ENCODE measurements at places on chromosomes 12 and 14.

GRCh38 chr12:47302111-47302671 is 222.4 kb upstream of the AMIGO2 start:
- no peak for DNase-seq

DNA sequence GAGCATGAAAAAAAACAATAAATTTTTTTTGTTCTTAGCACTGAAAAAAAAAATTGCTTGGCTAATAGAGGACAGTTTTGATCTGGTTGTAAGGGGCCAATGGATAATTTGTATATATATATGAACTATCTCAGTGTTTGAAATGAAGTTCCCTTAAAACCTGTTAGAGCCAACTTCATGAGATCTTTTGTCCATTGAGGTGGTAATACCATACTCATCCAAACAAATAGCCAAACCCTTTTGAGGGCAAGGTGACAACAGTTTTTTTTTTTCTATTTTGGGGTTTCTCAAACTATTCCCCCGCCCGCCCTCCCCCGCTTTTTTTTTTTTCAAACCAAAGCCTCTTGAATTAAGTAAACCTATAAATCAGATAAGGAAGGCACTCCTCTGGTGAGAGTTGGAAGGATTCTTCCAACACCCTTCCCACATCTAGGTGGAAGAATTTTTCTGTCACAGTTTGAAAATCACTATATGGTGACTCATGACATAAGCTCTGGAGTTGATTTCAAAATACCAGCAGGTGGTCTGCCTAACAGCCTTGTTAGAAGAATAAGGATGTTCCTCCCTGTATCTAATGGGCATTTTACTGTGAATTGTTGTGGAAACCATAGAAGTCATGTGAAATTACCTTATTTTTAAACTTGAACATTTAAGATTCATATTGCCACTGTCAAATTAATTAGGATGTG is 10.2 kb downstream of the ARHGAP5 start:
- DNase-seq = no peak

DNA sequence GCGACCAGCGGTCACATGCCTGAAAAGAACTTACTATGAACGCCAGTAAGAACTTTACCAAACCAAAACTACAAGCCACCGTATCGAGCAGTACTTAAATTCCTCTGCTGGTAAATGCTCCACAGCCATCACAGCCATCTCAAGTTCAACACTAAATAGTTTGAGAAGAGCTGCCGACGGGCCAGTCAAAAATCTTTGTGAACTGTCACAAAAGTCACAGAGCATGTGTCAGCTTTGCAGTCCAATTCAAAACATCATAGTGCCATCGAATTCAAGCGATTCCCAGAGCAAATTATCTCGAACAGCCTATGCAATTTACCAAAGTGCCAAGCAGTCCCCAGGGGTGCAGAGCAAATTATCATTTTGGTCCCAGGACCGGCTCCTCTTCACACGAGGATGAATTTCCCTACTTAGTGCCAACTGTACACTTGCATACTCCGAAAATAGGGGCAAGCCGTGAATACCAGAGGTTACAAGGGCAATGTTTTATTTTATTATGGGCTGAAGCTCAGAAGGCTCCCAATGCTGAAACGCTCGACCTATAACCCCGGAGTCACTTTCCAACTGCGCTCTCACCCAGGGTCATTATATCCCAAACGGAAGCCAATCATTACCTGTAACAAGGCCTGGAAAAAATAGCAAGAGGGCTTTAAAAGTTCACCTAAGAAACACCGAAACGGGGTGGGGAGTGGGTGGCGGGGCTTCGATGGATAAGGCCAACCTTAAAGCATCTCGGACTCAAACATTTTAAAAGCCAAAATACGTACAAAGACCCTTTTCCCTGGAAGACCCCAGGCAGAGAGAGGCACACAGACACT is 1.1 kb downstream of the LRP6 start:
- DNase-seq = no peak

DNA sequence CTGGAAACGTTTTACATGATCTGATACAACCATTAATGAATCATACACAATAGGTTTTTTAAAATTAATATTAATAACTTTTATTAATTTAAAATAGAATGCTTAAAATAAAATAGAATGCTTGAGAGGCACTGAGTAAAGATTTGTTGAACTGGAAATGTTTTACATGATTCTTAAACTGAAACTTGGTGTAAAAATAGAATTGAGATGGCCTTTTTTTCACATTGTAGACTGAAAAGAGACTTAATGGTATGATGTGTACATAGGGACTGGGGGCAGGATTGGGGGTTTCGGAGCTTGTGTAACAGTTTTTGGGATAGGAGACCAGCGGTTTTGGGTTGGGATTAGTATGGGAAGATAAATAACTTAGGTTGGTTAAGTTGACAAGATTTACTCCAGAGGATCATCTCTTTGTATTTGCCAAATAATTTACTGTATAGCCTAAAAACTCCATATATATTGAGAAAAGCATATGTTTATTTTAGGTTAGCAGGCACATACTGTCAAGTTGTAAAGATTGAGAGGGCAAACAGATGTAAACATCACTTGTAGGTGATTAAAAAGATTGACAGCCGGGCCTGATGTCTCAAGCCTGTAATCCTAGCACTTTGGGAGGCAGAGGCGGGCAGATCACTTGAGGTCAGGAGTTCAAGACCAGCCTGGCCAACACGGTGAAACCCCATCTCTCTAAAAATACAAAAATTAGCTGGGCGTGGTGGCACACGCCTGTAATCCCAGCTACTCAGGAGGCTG is 2.0 kb upstream of the ZNF410 start:
- no peak for DNase-seq

DNA sequence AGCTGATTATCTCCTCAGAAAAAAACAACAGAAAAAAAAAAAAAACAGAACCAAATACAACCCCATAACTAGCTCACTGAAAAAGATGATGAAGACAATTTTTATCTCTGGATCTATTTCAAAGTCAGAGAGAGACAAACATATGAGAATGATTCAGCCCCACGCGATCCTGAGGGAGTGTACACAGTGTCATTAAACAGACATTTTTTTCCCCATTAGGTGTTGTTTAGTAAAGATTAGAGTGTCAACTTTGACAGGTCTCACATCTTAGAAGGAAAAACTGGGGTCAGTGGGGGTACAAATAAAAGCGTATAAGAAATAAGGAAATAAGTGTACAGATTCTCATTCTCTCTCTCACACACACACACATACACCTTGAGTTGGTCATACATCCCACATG is 635.4 kb downstream of the NRXN3 start:
- DNase-seq = no peak

DNA sequence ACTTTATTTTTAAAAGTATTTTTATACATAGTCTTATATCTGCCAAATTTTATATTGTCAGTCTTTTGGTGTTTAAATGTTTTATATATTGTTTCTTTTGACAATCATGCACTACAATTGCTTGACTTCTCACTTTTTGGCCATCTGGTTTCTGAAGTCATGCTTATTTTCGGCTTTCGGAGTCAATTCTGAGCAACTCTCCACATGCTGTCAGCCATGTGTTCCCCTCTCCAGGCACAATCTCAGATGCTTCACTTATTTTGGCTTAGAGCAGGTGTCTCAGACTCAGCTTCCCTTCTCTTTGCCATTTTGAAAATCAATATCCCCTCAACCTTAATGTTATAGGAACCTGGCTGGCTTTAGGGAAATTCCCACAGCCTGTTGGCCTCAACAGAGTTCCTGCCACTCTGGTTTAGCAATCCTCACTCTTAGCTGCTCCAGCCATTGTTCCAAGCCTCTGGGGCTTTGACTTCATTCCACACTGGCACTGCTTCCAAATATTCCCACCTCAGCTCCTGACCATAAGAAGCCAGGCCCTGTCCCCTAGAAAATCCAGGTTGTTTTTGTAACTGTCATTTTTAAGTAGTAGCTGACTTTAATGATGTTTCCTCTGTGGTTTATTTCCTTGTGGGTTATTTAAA is 125.5 kb upstream of the FAR2 start:
- DNase-seq = no peak

DNA sequence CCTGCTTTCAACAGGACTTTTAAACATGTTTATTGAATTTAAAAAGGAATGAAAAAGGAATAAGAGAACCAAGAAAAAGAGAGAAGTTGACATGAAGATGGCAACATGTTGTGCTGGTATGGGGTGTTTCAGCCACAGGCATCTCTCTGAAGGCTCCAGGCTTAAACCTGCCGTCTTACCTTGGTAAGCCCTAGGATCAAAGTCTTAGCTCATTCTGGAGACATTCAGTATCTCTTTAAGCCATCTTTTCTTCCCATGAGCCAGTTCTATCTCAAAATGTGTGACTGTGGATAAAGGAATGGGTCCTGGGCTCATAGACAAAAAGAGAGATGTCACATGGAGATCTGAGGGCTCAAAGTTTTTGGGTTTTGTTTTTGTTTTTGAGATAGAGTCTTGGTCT is 1.6 kb upstream of the TFCP2 start:
- no peak for DNase-seq

DNA sequence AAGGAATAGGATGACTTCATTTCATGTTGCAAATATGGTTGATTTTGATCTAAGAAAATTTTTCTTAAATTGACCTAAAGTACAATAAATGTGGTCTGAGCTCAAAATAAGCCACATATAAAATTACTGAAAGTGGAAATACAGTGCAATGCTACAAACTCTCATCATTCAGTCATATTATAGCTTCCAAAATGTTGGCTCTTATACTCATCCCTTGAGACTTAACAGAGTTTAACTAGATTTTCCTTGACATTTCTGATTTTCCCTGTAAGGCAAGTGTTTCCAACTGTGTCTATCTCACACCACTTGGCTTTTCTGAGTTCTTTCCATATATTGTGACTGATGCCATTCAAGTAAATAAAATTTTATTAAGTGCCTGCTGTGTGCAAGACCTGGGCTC is 123.7 kb upstream of the NTF3 start:
- no peak for DNase-seq

DNA sequence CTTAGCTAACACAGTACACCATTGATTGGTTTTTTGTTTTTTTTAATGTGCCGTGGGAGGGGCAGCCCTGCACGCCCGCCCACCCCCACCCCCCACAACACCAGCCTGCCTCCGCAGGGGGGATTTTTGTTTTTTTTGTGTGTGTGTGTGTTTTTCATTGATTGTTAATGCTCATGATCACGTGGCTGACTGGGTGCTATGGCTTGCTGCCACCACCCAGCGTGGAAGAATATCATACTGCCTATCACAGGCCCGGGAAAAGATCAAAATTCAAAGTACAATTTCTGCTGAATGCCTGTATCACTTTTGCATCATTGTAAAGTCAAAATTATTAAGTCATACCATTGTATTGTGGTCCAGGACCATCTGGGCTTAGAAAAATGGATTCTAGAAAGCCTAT is 8.3 kb downstream of the RESF1 start:
- no peak for DNase-seq

- no peak for DNase-seq
Measured at GRCh38 chr14:63611078-63611477, 30.6 kb downstream of the WDR89 start.

DNA sequence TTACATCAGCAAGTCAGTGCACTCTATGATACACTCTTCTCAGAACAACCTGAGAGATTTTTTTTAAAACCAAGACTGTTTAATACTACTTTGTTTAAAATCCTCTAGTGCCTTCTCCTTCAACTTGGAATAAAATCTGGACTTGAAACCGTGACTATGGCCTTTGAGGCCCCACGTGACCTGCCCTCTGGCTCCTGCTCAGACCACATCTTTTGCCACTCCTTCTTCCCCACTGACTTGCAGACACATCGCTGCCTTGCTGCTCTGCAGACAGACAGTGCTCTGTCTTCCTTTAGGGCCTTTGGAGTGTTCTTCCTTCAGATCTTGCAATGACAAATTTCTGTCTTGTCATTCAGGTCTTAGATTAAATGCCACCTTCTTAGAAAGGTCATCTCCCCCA is 48.5 kb downstream of the TTC8 start:
- DNase-seq = no peak

- no peak for DNase-seq
Measured at GRCh38 chr14:98926801-98927200, 345.2 kb downstream of the BCL11B start.

GRCh38 chr12:57474862-57475261 is 4.8 kb downstream of the ARHGAP9 start:
- no peak for DNase-seq

GRCh38 chr14:55160989-55161388 is 30.4 kb downstream of the DLGAP5 start:
- no peak for DNase-seq

DNA sequence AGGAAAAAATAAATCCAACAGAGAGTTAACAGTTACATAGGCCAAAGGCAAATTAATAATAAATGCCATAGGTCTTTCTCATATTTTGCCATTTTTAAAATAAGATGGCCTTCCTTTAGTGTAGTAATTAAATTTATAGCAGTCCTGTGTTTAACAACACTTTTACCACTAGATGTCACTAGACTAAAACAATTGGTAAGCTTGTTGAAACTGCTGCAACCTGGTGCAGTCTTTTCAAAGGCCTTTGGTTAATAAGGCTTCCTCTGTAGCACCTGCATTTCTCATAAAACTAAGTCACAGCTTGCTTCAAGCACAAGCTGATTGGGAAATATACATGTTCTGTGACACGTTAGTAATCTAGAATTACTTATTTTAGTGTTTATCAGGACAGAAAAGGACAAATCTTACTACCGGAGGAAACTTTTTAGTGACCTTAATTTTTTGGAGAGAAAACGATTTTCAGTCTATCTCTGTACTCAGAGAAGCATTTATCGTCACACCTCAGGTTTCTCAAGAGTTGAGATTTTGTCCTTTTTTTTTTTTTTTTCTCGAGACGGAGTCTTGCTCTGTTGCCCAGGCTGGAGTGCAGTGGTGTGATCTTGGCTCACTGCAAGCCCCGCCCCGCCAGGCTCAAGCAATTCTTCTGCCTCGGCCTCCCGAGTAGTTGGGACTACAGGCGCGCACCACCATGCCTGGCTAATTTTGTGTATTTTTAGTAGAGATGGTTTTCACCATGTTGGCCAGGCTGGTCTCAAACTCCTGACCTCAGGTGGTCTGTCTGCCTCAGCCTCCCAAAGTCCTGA is 20.0 kb downstream of the BORCS5 start:
- no peak for DNase-seq

DNA sequence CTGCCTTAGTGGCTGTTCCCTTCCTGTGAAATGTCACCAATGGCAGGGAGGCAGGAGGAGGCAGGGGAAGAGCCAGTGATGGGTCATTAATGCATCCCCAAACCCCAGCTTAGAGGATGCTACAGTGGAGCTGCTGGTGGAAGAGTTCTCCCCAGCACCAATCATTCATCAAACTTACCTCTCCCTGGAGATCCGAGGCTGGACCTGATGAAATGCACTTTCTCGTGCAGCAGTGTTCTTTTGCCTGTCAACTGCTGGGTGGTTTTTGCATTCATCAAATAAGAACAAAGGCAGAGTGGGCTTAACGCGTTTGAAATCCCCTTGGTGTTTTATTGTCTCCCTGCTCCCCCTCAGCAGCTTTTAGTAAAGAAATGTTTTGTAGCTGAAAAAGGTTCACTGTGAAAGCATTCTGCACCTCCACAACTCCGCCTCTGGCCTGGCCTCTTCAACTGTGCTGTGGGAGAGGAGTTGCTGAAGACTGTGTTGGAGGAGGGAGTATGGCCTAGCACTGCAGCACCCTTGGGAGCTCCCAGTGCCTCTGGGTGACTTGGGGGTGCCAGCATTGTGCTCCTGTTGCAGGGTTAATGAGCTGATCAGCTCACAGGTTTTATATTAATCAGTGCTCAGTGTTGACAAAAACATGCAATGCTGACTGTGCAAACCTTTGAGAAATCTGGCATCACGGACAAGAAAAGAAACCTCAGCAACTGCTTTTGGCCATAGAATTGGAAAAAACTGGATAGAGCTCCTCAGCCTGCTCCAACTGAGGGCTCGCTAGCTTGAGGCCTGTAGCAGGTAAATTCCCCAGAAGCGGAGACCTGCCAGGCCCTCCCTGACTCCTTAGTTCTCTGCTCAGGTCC is 14.4 kb downstream of the TSPAN9 start:
- DNase-seq = no peak
